Inflammatory macrophage treated with lipopolysaccharide for 4 hours (primary cell): ENCODE measurements at places on chromosomes 13 and 19.
A peak's percentile ranks its signal among the peaks of the same experiment; 100 is the strongest.

GRCh38 chr13:89897681-89898080 lies 1449.8 kb upstream of the MIR17HG start:
- no peak for DNase-seq

- no peak for DNase-seq
These were observed 527.1 kb downstream of the FGF9 start for GRCh38 chr13:22198001-22198400.

- no peak for DNase-seq
These were observed 247.0 kb downstream of the GPC6 start for GRCh38 chr13:93473441-93474270.

- peak; percentile 46 for DNase-seq
These were observed 77.6 kb downstream of the LRCH1 start for GRCh38 chr13:46630431-46631178.

- peak; percentile 95 for DNase-seq
These were observed 2.3 kb downstream of the JUNB start for GRCh38 chr19:12793290-12794195.

GRCh38 chr19:40057166-40057565 lies 1.1 kb upstream of the ZNF780B start:
- DNase-seq = no peak

- no peak for DNase-seq
These were observed 494.9 kb downstream of the FOXO1 start for GRCh38 chr13:40171566-40171965.

GRCh38 chr13:41127701-41128100 lies 4.9 kb downstream of the KBTBD6 start:
- DNase-seq = no peak

DNA sequence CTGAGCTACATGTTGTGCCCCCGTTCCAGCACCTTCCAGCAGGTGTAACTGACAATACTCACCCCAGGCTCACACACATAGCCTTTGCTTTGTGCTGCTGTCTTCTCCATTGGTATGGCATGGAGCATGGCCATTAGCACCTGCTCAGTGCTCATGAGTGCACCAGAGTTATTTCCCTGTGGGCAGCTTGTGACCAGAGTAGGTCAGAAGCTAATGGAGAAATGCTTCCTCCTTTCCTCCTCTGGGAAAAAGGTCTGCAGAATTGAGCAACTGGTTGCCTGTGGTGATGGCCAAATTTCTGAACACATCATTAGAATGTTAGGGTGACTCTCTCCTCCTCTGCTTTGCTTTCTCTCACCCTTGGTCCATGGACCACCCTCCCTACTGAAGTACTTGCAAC lies 344.5 kb upstream of the TMTC4 start:
- no peak for DNase-seq

GRCh38 chr13:102291587-102292218 lies 110.1 kb downstream of the FGF14 start:
- DNase-seq = no peak

- no peak for DNase-seq
These were observed 416.4 kb downstream of the TSHZ3 start for GRCh38 chr19:30932854-30933253.

GRCh38 chr13:86757236-86757978 lies 913.8 kb upstream of the SLITRK5 start:
- DNase-seq = no peak

- peak; percentile 31 for DNase-seq
These were observed 71.8 kb upstream of the STK24 start for GRCh38 chr13:98648686-98649085.

DNA sequence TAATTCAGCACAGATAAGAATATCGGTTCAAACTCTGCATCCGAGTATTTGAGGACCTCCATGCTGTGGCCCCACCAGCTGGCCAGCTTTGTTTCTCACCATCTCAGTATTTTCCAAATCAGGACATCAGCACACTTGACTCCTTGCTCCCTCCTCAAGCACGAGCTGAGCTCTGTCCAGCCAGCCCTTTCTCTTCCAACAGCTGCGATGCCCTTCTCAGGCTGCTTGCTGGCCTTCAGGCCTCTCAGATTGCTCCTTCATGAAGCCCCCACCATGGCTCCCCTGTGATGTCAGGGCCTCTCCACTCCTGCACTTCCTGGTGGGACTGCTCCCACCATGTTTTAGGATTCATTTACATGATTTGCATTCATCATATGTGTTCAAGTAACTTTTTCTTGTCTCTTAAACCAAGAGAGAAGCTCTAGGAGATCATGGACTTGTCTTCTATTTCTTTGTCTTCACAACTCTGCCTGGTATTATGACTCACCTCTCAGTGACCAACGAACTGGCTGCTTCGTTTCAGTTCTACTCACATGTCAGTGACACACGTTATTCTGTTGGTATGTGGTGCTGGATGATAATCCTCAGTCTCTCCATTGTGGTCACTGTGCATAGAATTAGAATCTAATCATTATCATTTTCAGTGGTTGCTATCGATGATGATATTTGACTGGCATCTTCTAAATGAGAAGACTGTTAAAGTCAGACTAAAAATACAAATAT lies 471.7 kb downstream of the EFNB2 start:
- DNase-seq = no peak

DNA sequence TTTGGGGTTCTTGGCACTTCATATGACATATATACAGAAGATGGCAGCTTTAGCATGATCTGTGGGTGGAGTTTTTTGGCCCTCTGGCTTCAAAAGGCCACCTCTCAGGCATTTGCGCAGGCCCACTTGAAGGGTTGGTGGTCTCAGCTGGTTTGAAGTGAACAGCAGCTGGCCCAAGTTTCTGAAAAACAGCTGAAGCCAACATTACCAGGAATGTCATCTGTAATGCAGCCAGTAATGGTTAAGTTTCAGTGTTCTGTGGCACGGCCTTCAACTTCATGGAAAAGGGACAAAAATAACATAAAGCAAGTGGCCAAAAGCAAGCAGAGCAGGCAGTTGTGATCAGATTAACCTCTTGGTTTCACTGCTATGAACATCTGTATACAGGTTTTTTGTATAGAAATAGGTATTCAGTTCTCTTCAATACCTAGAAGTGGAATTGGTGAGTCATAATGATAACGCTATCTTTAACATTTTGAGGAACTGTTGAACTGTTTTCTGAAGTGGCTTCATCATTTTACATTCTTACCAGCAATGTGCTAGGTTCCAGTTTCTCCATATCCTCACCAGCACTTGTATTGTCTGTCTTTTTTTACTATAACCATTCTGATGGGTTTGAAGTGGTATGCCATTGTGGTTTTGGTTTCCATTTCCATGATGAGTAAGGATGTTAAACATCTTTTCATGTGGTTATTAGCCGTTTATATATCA lies 245.4 kb downstream of the SHISA2 start:
- DNase-seq = no peak

DNA sequence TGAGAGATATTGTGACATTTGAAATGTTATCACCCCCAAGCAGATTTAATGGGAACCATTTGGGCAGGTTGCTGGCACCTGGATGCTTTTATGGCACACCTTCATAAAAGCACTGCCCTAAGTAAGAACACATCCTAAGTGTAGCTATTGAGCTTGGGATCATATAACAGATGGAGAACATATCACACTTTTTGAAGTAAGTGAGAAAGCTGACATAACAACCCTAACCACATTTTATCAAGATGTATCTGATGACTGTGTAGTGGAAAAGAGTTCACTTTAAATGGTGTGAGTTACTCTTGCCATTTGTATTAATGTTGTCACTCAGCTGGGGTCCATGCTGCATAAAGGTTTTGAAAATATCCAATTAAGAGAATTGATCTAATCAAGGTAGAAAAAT lies 287.9 kb downstream of the DCLK1 start:
- DNase-seq = no peak

DNA sequence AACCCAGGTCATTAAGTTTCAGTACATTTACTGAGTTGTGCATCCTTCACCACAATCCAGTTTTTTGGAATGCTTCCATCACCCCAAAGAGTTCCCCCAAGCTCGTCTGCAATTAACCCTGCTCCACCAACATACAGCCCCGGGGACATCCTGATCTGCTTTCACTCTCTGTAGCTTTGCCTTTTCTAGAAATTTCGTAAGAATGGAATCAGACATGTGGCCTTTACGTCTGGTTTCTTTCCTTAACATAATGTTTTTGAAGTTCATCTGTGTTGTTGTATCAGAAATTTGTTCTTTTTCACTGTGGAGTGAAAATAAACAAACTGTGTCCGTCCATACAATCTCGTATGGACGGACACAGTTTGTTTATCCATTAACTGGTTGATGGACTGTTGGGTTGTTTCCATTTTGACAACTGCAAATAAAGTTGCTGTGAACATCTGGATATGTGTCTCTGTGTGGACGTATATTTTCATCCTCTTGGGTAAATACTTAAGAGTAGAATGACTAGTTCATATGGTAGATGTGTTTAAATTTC lies 2.9 kb downstream of the KLHL26 start:
- peak; percentile 24 for DNase-seq

DNA sequence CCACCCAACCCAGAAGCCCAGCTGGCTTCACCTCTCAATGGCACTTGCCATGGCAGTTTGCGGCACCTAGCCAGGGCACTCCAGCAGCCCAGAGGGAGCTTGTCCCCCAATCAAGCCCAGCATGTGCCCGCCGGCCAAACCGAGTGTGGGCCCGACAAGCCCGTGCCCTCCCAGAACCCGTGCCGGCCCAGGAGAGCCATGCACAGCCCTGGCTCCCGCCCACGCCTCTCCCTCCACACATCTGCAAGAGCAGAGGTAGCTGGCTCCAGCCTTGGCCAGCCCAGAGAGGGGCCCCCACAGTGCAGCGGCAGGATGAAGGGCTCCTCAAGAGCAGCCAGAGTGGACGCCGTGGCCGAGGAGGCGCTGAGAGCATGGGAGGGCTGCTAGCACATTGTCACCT lies 2278.0 kb upstream of the PCDH20 start:
- no peak for DNase-seq

- DNase-seq = no peak
These were observed 362.6 kb downstream of the FGF14 start for GRCh38 chr13:102039264-102039663.

GRCh38 chr13:78194904-78195639 lies 276.4 kb upstream of the EDNRB start:
- DNase-seq = no peak

DNA sequence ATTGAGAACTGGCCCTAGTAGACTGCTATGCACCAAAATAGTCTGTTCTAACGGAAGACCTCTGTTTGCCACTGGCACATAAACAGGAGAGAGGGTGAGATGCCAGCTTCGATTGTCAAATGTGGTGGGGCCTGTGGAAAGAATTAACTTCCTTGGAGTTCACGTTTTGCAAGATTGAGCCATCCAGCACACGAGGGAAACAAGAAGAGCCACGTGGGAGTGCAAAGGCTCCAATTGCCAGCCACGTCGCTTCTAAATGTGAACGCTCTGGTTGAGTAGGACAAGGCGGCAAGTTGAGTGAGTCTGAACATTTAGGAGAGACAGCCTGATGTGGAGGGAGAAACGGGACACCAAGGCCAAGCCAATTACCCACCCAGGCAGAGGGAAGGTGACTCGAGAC lies 409.1 kb downstream of the FGF9 start:
- no peak for DNase-seq

DNA sequence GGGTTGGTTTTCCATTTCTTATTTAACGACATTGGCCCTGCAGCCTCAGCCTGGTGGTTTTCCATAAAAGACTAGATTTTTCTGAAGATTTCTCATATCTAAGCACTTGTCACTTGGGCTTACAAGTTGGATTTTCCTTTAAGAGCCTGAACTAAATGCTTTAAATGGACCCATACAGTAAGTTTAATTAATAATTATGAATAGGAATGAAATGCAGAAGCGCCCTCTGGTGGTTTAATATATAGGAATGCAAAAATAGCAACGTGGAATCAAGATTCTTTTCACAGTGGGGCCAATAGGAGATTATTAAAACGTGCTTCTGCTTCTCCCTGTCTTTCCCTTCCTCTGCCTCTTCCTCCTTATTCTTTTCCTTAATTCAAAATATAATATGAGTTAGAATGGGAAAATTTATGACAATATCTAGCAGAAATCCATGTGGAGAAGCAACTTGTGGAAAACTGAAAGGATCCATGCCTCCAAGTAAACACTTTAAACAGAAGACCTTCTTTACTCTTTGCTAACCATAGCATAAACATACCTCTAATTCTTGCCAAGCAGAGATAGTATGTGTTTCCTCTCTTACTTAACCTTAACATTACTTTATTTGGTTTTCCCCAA lies 324.0 kb downstream of the GPC5 start:
- DNase-seq = peak; percentile 15

DNA sequence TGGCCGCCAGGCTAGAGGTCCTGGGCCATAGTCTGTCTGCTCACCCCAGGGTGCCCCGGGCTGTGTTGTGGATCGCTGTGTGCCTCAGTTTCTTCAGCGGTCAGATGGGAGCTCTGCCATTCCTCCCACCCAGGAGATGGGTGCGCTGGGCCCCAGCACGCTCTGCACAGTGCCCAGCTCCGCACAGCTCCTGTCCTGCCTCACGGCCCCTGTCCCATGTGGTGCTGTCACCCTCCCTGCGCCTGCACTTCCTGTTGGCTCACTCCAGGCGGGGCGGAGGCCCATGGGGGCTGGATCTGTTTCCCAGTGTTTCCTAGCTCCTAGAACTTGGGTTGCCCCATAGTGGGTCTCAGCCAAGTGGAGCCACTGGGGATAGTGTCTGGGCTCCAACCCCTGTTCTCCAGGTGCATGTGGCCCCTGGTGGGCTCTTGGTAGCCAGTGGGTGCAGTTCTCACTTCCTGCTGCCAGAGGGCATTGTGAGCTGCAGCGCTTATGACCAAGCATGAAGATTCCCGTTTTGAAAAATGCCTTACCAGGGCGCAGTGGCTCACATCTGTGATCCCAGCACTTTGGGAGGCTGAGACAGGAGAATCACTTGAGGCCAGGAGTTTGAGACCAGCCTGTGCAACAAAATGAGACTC lies 69.8 kb downstream of the KDM4B start:
- DNase-seq = peak; percentile 23

DNA sequence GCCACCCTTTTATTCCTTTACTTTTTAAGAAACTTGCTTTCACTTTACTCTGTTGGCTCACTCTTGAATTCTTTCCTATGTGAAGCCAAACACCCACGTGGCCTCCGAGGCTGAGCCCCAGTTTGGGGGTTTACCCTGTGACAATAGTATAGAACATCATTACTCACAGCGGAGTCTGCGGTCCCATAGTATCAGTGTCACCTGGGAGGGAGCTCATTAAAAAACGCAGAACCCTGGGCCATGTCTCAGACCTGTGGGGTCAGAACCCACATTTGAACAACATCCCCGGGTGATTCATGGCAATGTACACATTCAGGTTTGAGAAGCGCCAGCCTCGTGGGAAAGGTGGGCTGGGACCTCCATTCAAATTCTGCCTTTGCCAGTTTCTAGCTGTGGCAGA lies 36.0 kb upstream of the UBL3 start:
- no peak for DNase-seq

DNA sequence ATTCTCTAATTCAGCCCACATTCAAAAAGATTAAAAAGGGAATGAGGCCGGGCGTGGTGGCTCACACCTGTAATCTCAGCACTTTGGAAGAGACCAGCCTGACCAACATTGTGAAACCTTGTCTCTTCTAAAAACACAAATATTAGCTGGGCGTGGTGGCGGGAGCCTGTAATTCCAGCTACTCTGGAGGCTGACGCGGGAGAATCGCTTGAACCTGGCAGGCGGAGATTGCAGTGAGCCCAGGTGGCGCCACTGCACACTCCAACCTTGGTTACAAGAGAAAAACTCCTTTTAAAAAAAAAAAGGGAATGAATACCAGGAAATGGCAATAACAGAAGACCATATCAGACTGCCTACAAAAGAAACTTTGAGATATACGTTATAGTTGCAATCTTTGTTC lies 1244.5 kb downstream of the PCDH9 start:
- no peak for DNase-seq
